SW480 (cell line): ENCODE measurements at places on chromosomes 4 and X.

DNA sequence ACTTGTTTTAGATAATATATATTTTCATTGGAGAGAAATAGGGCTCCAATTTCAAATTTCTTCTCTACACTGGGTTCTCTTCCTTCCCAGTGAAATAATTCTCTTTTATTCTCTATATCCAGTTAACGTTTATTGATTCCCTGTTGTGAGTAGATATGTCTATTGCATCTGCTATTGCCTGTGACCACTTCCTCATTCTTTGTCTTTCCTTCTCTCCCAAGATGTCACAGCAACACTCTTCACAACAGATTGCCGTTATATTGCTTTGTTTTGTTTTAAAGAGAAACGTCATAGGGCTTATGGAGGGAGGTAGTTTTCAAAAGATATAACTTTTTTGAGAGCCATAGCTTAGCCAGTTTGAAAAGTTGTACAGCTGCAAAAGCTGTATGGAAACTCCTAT is 343.8 kb downstream of the ARHGAP24 start:
- no peak for DNase-seq

DNA sequence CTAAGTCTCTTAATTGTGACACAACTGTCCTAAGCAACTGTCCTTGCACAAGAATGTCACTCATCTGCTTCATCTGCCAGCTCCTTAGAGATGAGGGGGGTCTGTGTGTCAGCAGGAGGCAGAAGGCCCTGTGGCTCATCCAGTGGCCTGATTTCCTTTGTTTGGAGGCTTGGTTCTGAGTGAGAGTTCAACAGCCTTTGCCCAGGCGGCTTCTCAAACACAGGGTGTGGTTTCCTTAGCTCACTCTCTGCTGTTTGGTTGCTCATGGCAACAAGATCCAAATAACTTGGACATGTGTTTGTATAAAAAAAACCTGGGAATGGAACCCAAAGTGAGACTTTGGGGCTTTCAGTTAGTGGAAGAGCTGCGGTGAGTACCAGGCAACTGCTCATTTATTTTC is 46.6 kb downstream of the MAP7D3 start:
- no peak for DNase-seq

GRCh38 chr4:78357122-78357521 is 194.4 kb upstream of the ANXA3 start:
- no peak for DNase-seq

- no peak for DNase-seq
These were observed 284.7 kb upstream of the FTHL17 start for GRCh38 chrX:31356275-31357212.

GRCh38 chrX:123184219-123184865 is at the start of gene GRIA3:
Gene GRIA3 (plus strand): TSS chrX:123184278. CDS start chrX:123184536, 258 bp downstream.
- no peak for DNase-seq

- no peak for DNase-seq
These were observed 147.6 kb upstream of the TBC1D9 start for GRCh38 chr4:140903522-140904475.

DNA sequence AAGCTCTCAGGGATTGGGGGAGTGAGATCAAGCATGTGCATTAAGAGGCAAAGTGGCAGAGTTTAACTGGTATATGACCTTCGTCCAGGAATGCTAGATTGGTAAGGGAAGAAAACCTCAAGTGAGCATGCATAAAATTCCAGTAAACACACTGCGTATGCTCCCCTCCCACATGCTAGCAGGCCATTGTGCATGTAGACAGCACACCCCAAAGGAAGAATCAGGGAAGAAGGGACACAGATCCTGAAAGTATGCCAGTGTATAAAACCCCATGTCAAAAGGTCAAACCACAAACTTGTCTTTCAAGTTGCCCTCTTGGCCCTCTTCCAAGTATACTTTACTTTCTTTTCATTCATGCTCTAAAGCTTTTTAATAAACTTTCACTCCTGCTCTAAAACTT is 405.2 kb upstream of the CNKSR2 start:
- DNase-seq = peak; percentile 29

DNA sequence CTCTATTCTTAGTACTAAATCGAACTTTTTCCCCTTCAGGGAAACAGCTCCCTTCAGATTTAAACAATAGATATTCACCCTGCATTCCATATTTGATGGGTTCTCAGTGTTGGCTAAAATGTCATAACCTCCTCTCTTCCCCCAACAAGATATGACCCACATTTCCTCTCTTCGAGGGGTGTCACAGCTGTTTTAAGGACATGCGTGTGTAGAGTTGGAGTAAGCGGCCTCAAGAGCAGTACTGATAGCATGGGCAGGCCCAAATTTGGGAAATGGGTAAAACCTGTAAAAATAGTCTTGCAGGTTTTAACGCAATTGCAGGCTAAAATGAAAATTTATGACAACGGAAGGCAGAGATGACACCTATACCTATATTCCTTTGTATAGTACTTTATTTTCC is 28.7 kb downstream of the SAT1 start:
- no peak for DNase-seq

DNA sequence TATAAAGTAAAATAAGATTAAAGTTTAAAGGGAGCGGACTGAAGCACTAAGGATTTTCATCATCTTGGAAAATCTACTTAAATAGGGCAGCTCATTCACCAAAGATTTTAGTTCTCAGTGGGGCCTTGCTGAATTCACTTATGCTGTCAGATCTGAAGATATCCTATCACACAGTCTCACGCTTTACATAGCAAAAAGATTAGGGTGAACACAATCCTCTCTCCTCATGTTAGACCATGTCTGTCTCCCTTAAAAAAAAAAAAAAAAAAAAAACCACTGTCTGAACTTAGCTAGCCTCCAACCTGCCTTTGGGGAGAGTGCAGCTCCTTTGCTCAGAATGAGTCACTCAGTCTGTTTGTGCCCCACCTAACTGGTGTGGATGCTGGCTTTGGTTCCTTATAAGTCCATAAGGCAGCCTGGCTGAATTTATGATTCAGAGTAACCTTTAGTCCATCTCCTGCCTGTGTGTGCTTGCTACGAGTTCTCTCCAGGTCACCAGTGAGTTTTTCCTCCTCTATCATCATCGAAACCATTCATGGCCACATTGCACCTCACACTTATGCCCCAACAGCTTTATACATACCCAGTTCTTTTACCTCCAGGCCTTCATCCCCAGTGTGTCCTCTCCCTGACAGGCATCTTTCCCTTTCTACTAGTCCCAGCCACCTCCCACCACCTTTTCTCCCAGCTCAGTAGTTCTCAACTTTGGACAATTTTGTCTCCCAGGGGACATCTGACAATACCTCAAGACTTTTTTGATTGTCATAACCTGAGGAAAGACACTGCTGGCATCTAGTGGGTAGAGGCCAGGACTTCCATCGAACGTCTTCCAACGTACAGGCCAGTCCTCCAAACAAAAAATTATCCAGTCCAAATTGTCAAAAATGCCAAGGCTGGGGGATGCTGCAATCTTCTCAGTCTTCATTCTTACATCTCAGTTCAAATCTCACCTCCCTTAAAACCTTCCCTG is 220.7 kb upstream of the EMCN start:
- DNase-seq = peak; percentile 71

GRCh38 chrX:150954951-150955350 is 28.2 kb upstream of the HMGB3 start:
- DNase-seq = no peak

DNA sequence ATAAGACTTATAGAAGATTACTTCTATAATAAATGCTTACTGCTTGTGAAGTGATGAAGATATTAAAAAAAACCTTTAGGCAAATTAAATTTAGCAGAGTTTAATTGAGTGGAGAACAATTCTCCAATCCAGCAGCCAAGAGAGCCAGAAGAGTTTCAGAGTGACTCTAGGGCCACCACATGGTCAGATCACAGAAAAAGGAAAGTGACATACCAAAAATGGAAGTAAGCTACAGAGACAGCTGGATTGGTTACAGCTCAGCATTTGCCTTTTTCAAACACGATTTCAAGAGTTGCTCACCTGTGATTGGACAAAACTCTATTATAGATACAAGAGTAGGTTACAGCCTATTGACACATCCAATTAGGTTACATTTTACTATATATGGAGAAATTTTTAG is 79.0 kb upstream of the TRAM1L1 start:
- peak; percentile 0 for DNase-seq

DNA sequence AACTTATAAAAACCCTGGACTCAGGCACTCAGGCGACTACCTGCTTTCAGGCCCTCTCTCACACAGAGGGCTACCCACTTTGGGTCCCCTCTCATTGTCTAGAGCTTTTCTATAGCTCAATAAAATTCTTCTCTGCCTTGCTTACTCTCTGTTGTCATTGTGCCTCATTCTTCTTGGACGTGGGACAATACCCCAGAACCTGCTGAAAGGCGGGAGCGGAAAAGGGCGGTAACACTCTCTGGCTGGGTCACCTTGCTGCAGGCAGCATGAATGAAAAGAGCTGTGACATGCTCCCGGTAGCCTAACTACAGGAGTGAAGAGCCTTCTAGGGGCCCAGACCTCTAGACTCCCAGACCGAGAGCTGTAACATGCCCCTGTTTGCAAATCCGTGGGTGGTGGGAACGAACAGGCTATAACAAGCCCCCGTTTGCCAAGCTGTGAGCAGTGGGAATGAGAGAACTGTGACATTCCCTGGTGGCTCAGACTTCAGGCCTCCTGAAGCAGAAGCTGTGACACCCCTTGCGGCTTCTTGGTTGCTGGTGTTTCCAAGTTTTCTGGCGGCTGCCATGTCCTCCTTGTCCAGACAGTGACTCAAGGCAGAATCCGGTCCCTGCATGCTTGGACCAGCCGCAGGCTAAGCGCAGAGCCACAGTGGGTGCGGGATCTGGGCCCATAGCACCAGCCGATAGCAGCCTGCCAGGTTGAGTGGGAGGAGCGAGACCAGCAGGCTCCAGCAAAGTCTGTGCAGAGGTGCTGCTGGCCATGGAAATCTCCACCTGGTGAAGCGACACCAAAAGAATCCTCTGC is 684.6 kb downstream of the ARAP2 start:
- DNase-seq = no peak

DNA sequence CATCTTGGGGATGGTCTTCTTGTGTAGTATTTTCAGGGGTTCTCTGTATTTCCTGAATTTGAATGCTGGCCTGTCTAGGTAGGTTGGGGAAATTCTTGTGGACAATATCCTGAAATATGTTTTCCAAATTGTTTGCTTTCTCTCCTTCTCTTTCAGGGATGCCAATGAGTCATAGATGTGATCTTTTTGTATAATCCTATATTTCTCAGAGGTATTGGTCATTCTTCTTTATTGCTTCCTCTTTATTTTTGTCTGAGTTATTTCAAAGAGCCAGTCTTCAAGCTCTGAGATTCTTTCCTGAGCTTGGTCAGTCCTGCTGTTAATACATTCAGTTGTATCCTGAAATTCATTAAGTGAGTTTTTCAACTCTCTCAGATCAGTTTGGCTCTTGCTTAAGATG is 73.1 kb downstream of the MAMLD1 start:
- no peak for DNase-seq

DNA sequence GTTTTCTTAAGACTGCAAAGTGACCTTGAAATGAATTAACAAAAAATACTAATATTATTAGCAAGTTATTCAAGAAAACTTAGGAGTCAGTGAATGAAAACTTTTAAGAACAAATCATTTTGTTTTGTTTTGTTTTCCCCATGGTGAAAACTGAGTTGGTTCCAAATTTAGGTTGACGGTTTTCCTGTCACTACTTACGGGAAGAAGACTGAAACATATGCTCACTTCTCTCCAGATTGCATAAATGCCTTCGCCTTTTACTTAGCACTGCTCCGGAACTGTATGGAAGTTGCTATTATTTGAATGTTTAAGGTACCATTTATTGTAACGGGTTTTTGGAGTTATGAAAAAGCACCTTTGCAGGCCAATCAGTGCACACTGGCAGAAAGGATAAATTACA is 42.8 kb downstream of the DOCK11 start:
- no peak for DNase-seq

DNA sequence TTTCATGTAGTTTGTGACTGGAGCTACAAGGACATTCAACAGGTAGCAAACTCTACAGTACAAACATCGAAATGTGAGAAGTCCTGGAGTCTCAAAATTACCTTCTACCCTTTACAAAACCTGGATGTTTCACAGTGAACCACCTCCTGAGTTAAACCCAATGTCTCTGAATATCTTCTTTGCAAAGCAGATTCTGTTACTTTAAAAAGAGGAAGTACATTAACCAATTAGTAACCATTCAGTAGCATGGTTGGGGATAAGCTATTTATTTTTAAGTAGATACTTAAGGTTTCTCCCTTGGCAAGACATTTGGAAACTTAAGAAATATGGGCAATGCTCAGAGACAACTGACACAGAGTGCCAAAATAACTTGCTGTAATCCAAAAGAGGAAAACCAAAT is 371.9 kb upstream of the NWD2 start:
- no peak for DNase-seq

- peak; percentile 66 for DNase-seq
These were observed 30.7 kb upstream of the KIAA0232 start for GRCh38 chr4:6751611-6752485.

DNA sequence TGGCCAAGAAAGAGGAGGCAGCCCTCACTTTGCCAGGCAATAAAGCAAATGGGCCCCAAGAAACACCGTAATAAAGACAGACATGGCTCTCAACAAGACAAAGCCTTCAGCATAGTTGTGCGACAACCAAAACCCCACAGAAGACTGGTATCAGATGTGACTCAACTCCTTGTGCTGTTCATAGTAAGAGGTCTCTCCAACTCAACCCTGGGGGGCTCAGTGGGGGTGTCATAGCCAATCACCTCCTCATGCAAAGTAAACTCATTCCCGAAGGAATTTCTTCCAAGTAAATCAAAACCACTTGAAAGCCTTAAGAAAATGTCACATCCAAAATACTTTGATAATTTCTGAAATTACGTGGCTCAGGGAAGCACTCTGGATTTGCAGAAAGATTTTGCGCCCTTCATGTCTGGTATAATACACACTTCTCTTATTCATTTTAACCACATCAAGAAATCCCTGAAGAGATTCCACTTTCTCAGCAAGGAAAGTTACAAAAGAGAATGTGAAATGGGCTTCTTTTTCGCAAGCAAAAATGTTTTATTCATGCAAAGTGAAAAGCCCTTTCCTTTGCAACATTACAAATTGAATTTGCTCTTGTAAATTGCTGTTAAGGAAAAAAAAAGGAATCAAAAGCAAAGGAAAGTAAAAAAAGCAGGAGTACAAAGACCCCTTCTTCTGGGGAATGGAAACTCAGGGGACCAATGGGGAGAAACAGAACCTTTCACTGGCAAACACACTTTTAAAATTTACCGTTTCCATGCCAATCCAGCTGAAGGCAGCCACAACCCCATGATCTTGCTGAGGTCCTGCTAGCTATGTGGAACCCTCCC is 137.4 kb downstream of the NSUN7 start:
- DNase-seq = no peak

GRCh38 chrX:2848871-2849301 is 20.2 kb downstream of the GYG2 start:
- DNase-seq = peak; percentile 19

- DNase-seq = no peak
These were observed 742.6 kb upstream of the GRIA3 start for GRCh38 chrX:122441451-122441850.
